ENCODE measurements at places on chromosomes 7 and 10. TPM values are rescaled to one million over a fixed set of nuclear protein-coding genes. Genes with fewer than 3 reads are reported as not detected.
A peak's percentile ranks its signal among the peaks of the same experiment; 100 is the strongest.

DNA sequence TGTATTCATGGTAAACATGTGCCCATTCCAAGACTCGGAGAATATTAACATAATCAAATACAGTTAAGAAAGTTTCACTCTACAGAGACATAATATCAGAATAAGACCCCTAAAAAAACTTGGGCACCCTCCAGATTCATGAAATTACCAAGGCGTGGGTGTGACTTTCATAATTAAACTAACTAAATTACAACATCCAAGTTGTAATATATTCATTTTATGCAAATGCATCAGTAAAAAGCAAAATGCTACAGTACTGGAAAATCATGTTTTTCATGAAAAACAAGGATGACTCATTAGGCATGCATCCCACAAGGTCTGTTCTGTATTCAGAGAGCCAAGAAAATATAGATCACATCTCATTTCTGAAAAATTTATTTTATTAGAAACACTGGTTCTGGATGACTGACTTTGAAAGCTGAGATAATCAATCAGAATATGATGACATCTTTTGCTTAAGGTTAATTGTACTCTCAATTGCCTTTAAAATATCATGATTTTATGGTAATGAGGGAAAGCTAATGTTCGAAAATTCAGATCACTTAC, 248.8 kb upstream of the SMIM30 start:
- no peaks in the 10 kb centered on the region for H3K36me3 ChIP-seq
- no peaks in the 10 kb centered on the region for H3K27me3 ChIP-seq
- DNase-seq, result no peak
- no peak overlapping the region for H3K4me3 ChIP-seq
- H3K27ac ChIP-seq, result no peak overlapping the region
- H3K4me1 ChIP-seq, result no peaks in the 10 kb centered on the region

GRCh38 chr7:46363688-46364087, 442.6 kb upstream of the IGFBP3 start:
- no peak for DNase-seq
- H3K27me3 ChIP-seq, result no peaks in the 10 kb centered on the region
- H3K4me3 ChIP-seq, result no peak overlapping the region
- H3K36me3 ChIP-seq, result no peaks in the 10 kb centered on the region

- no peak for DNase-seq
- no peak overlapping the region for H3K4me3 ChIP-seq
- H3K27me3 ChIP-seq, result no peaks in the 10 kb centered on the region
- H3K4me1 ChIP-seq, result no peaks in the 10 kb centered on the region
These were observed 141.9 kb downstream of the RPS24 start for GRCh38 chr10:78175444-78176015.

- DNase-seq, result no peak
- no peaks in the 10 kb centered on the region for H3K4me1 ChIP-seq
- H3K27ac ChIP-seq, result no peak overlapping the region
- no peaks in the 10 kb centered on the region for H3K27me3 ChIP-seq
- no peaks in the 10 kb centered on the region for H3K36me3 ChIP-seq
- H3K4me3 ChIP-seq, result no peak overlapping the region
These were observed 1014.1 kb downstream of the REEP3 start for GRCh38 chr10:64535131-64535867.

GRCh38 chr7:106279425-106280197, 5.2 kb downstream of the NAMPT start:
- no peaks in the 10 kb centered on the region for H3K4me1 ChIP-seq
- no peak overlapping the region for H3K4me3 ChIP-seq
- peaks cover 22% of the 10 kb centered on the region for H3K36me3 ChIP-seq
- no peak for DNase-seq
- H3K27ac ChIP-seq, result no peak overlapping the region

DNA sequence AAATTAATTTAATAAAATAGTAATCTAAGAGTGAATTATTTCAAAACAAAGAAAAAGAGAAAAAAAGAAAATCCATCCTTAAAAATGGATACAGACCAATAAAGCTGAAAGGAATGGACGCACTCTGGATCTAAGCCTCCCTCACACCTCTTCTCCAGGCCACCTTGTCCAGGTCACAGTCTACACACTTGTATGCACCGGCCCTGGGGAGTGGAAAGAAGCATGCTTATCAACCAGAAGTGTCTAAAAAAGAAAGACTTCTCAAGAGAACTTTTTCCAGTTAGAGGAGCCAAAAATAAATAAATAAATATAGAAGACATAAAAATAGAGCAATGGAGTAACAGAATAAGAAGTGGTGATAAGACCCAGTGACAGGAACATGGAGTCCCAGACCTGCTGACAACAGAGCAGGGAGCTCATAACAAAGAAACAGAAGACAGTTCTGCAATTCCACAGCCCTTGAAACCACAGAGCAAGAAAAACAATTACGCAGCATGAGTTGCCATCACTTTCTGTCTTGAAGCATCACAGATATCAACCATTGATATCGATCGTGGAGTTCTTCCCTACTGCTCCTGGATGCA, 311.7 kb upstream of the NFE2L3 start:
- H3K4me1 ChIP-seq, result peaks cover 53% of the 10 kb centered on the region
- no peaks in the 10 kb centered on the region for H3K27me3 ChIP-seq
- H3K27ac ChIP-seq, result peak overlapping the region; percentile 85
- H3K36me3 ChIP-seq, result no peaks in the 10 kb centered on the region
- H3K4me3 ChIP-seq, result no peak overlapping the region

DNA sequence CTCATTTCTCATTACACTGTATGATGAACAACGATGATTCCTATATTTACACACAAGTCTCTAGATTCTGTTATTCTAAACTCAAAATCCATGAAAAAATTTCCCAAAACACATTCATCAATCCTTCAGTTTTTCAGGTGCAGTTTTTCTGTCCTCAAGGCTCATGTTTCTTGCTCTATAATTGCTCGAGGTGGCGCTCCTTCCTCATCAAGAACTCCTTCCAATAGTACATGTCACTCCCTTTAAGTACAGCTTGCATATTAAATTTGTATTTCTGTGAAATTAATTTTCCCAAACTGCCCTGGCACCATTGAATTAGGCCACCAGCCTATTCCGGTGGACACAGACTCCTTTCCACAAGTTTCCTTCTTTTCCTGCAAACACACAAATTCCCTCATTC, 188.7 kb upstream of the MINDY3 start:
- no peaks in the 10 kb centered on the region for H3K36me3 ChIP-seq
- no peaks in the 10 kb centered on the region for H3K27me3 ChIP-seq
- no peak overlapping the region for H3K27ac ChIP-seq
- no peak overlapping the region for H3K4me3 ChIP-seq
- no peak for DNase-seq

DNA sequence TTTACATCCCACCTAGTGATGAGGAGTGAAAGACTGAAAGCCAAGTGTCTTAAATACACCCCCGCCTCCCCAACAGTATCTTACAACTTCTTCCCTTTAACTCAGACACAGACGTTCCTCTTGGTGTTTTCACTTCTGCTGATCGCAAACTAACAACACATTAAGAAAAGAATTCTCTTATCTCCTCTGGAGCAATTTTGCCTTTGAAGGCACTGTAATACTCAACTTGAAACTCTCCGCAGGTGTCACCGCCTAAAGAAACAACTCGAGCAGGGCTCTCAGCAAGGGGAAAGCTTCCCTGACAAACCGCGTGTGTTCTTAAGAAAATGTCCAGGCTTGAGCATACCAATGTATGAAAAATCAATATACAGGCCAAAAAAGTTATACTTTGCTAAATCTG, 452 bp downstream of the SEMA3C start:
- H3K36me3 ChIP-seq, result peaks cover 5% of the 10 kb centered on the region
- no peak for DNase-seq
- peak overlapping the region; percentile 56 for H3K4me3 ChIP-seq
- H3K27ac ChIP-seq, result peak overlapping the region; percentile 79
- H3K27me3 ChIP-seq, result no peaks in the 10 kb centered on the region
- H3K4me1 ChIP-seq, result no peaks in the 10 kb centered on the region

GRCh38 chr7:70321016-70321590, 722.8 kb downstream of the AUTS2 start:
- DNase-seq, result no peak
- no peaks in the 10 kb centered on the region for H3K4me1 ChIP-seq
- H3K4me3 ChIP-seq, result no peak overlapping the region
- H3K27me3 ChIP-seq, result no peaks in the 10 kb centered on the region
- no peak overlapping the region for H3K27ac ChIP-seq

DNA sequence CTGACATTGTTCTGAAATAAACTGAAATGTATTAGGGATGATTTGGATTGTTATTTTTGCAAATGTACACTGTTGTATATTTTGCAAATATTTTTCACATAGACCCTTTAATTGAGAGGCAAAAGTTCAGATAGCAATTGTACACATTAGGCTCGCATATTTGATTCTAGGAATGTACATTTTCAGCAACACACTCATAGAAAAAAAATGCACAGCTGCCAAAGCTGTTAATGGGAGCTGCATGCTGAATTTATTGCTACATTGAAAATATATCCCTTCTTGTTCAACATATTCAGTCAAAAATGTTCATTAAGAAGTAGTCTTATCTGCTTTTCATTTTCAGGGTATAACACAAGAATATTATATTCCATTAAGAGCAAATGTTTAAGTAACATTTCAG, 512.9 kb downstream of the ATRNL1 start:
- no peak overlapping the region for H3K4me3 ChIP-seq
- no peak for DNase-seq
- H3K36me3 ChIP-seq, result no peaks in the 10 kb centered on the region
- no peak overlapping the region for H3K27ac ChIP-seq
- H3K4me1 ChIP-seq, result no peaks in the 10 kb centered on the region

DNA sequence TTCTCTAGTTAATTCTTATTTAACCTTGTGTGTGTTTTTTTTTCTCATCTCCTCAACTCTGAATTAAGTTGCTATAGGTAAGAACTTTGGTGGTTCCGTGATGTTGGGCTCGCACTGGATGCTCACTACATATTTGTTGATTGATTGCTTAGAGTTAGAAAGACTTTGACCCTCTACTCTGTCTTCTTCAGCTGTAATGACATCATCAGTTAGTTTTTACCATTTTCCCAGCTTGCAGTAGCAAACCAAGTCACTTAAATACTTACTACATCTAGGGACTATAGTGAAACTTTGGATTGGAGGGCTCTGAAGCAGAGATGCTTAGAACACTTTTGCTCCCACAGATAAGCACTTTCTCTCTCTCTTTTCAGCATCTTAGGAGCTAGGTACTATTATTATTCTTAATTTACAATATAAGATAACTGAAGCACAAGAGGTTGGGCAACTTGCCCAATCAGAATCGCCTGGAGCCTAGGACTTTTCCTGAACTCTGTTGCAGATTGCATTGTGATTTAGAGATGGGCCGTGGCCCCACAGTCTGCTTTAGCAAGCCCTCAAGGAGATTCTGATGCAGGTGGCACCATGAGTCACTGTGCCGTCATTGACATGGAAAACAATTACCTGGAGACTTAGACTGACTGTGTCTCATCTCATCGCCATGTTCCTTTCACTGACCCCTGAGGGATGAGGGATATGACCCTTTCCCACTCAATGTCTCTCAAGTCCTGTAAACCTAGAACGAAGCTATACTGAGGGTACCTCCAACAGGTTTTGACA, 471.9 kb upstream of the PODXL start:
- H3K4me1 ChIP-seq, result peaks cover 24% of the 10 kb centered on the region
- DNase-seq, result no peak
- no peaks in the 10 kb centered on the region for H3K36me3 ChIP-seq
- H3K27ac ChIP-seq, result no peak overlapping the region

GRCh38 chr7:16967300-16967811, 85.6 kb upstream of the AGR3 start:
- H3K27me3 ChIP-seq, result no peaks in the 10 kb centered on the region
- H3K36me3 ChIP-seq, result no peaks in the 10 kb centered on the region
- H3K4me3 ChIP-seq, result no peak overlapping the region
- no peak for DNase-seq
- no peaks in the 10 kb centered on the region for H3K4me1 ChIP-seq
- H3K27ac ChIP-seq, result peak overlapping the region; percentile 31

GRCh38 chr10:80460399-80461207, 6.5 kb downstream of the TSPAN14 start:
- H3K4me1 ChIP-seq, result peaks cover 100% of the 10 kb centered on the region
- DNase-seq, result no peak
- no peak overlapping the region for H3K4me3 ChIP-seq

DNA sequence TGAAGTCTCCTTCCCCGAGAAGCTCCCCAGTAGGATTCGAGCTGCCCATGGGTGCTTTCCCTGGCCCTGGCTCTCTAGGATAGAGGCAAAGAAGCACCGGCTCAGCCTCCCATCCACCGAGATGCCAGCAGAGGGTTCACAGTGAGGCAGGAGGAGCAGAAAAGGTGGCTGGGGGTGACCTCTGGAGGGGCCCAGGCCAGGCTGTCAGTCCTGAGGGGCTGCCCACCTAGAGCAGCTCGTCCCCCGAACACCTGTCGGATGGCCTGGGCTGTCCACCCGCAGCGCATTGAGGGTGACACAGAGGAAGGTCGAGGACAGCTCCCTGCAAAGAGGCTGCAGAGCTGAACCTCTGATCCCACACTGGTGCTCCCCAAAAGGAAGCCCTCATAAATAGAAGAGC, 167.2 kb upstream of the PPP2R2D start:
- no peak overlapping the region for H3K27ac ChIP-seq
- H3K4me3 ChIP-seq, result no peak overlapping the region
- DNase-seq, result no peak
- H3K36me3 ChIP-seq, result no peaks in the 10 kb centered on the region

DNA sequence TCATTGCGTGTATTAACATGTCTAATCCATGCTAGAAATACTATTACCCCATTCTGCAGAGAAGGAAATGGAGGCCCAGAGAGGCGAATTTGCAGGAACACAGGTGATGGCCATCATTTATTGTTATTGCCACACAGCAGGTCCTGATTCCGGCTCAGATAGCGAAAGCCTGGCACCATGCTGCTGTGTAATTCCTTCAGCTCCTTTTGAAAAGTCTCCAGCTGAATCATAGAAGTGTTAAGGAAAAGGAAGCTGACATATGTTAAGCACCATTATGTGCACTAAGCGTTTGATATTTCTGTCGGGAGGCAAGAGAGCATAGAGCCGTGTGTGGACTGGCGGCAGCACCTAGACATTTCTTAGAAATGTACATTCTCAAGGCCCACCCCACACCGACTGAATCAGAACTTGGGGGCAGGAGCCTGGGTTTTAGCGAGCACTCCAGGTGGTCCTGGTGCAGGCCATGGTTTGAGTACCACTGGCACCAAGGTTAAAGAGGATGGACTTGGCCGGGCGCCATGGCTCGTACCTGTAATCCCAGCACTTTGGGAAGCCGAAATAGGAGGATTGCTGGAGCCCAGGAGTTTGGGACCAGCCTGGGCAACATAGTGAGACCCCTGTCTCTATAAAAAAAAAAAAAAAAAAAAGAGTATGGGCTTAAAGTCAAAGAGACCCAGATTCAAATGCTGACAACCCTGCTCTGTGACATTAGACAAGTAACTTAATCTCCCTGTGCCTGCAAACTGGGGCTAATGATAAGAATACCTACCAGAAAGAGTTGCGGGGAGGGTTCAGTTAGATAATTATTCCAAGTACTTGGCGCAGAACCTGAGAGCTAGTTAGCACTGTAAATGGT, 52.2 kb downstream of the UNC5B start:
- no peaks in the 10 kb centered on the region for H3K27me3 ChIP-seq
- DNase-seq, result no peak
- no peak overlapping the region for H3K4me3 ChIP-seq
- H3K4me1 ChIP-seq, result no peaks in the 10 kb centered on the region
- H3K36me3 ChIP-seq, result no peaks in the 10 kb centered on the region

EVX1 gene
- not detected for total RNA-seq

MSMB gene
- not detected for total RNA-seq

SKIDA1 gene
- total RNA-seq, result 2.6 TPM

OR2A42 gene
- total RNA-seq, result 0.11 TPM

SLC39A12 gene
- not detected for total RNA-seq

H2BK1 gene
- total RNA-seq, result not detected

AKR1C3 gene
- total RNA-seq, result 48.9 TPM

TUBAL3 gene
- not detected for total RNA-seq

SERPINE1 gene
- total RNA-seq, result 40.8 TPM

CALML3 gene
- not detected for total RNA-seq

HPS1 gene
- total RNA-seq, result 43.6 TPM

PSD gene
- 2.2 TPM for total RNA-seq
